Naive thymus-derived CD8-positive, alpha-beta T cell (primary cell): ENCODE measurements at places on chromosomes 12 and 14. TPM values are rescaled to one million over a fixed set of nuclear protein-coding genes. Genes with fewer than 3 reads are reported as not detected.

Gene PZP
- total RNA-seq = not detected

Gene LRRC10
- not detected for total RNA-seq

Gene ANKRD52
- 34.5 TPM for total RNA-seq

Gene ACVR1B
- total RNA-seq = 11.7 TPM

Gene ZDHHC22
- not detected for total RNA-seq

Gene KRT5
- not detected for total RNA-seq

Gene IL31
- total RNA-seq = not detected

Gene PRH2
- not detected for total RNA-seq

Gene LAG3
- total RNA-seq = 0.75 TPM

Gene GPRC5A
- not detected for total RNA-seq

Gene OTOGL
- total RNA-seq = not detected

Gene DPY19L2
- 16.7 TPM for total RNA-seq

Gene GPRC5D
- total RNA-seq = not detected

Gene CD9
- total RNA-seq = 7.9 TPM

Gene IL22
- total RNA-seq = not detected

Gene NPAS3
- total RNA-seq = not detected

Gene PAPLN
- 0.10 TPM for total RNA-seq

Gene RD3L
- not detected for total RNA-seq

Gene PIK3C2G
- not detected for total RNA-seq

Gene NANOG
- total RNA-seq = not detected

Gene SYNE3
- 48.2 TPM for total RNA-seq

Gene KLRK1
- 792 TPM for total RNA-seq

Gene PTCSC3
- not detected for total RNA-seq

Gene RDH12
- total RNA-seq = not detected

Gene MAGOHB
- 34.3 TPM for total RNA-seq

Gene RASSF9
- not detected for total RNA-seq

Gene AMN1
- total RNA-seq = 16.6 TPM

Gene MAP1LC3B2
- 1.1 TPM for total RNA-seq

Gene STYK1
- 0.10 TPM for total RNA-seq

Gene POU6F1
- 49.7 TPM for total RNA-seq

Gene KLHL42
- 20.9 TPM for total RNA-seq

Gene PAX9
- total RNA-seq = not detected

Gene PLA2G1B
- not detected for total RNA-seq

Gene INHBC
- 0.19 TPM for total RNA-seq

Gene OASL
- 1.6 TPM for total RNA-seq

Gene MYBPC1
- total RNA-seq = not detected

Gene PDZRN4
- total RNA-seq = not detected

Gene VASH1
- total RNA-seq = 3.6 TPM

Gene SPX
- 0.36 TPM for total RNA-seq

Gene ABHD12B
- not detected for total RNA-seq

Gene FGFR1OP2
- 74.4 TPM for total RNA-seq

Gene ATL1
- total RNA-seq = 3.1 TPM

Gene CLEC4D
- total RNA-seq = not detected

Gene FAM181A
- total RNA-seq = not detected

Gene PIANP
- total RNA-seq = 1.2 TPM

Gene FGD4
- total RNA-seq = 0.69 TPM

Gene TBX5
- total RNA-seq = not detected

Gene TAPBPL
- 42.5 TPM for total RNA-seq

Gene NOXRED1
- total RNA-seq = 1.9 TPM

Gene PTPRO
- 4.4 TPM for total RNA-seq

Gene CNTN1
- not detected for total RNA-seq

Gene SSPN
- 0.27 TPM for total RNA-seq
